ENCODE measurements at places on chromosomes 7 and 10.

DNA sequence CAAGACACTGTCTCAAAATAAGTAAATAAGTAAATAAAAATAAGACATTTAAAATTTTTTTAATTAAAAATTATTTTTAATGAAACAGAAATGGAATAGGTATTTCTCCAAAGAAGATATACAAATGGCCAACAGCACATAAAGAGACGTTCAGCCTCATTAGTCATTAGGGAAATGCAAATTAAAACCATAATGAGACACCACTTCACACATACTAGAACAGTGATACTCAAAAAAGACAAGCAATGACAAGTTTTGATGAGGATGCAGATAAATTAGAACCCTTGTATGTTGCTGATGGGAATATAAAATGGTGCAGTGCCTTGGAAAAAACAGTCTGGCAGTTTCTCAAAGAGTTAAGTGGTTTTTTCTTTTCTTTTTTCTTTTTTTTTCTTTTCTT is 26.5 kb upstream of the C10orf67 start:
- DNase-seq: no peak

- no peak for DNase-seq
Measured at GRCh38 chr7:44162785-44163395, 21.8 kb upstream of the MYL7 start.

GRCh38 chr7:12004581-12004980 is 172.6 kb upstream of the THSD7A start:
- DNase-seq: no peak

DNA sequence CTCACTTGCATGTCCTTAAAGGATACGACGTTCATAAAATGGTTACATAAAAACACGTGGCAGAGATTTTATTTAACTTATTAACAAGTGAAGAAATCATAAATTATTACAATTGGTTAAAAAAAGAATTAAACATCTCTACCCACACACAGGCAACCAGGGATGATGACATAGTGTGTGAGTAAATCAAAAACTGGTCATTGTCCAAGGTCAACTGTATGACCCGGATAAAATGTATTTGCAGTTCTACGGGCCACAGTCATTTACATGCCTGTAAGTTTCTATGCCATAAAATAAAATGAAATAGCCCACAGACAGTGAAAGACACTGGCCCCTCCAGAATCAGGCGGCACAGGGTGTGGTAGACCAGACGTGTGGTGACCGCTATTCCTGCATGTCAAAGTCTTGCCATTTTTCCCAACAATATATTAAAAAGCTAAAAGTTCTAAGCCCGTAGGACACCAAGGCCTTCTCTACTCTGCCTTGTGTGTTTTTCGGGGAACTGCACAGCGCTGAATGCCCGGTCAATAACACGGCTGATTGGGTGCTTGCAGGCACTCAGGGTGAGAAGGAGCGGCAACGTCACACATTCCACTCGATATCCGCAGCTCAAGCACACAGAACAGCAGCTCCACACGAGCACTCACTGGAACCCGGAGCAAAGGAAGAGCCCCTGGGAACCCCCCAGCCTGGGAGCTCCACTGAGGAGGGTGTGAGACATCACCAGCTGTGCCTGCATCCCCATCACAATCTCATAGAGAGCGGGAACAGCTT is 143.3 kb upstream of the PPP2R2D start:
- DNase-seq: no peak

- no peak for DNase-seq
Measured at GRCh38 chr7:23256731-23257130, 10.2 kb downstream of the GPNMB start.

DNA sequence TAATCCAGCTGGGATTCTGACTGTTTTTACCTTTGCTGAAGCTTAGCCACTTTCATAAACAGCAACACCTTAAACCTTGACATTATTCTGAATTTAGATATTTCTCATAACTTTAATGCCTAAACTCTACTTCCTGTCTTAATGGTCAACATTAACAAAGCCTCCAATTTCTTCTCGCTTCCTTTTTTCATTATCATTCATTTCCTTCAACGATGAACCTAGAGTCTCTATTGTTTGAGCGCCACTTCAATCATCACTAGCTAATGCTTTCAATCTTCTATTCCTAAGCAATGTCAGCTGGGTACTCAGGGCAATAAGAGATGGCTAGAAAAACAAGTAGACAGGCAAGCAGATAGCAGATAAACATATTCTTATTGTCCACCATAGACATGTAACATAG is 96.6 kb upstream of the TMEM196 start:
- no peak for DNase-seq

DNA sequence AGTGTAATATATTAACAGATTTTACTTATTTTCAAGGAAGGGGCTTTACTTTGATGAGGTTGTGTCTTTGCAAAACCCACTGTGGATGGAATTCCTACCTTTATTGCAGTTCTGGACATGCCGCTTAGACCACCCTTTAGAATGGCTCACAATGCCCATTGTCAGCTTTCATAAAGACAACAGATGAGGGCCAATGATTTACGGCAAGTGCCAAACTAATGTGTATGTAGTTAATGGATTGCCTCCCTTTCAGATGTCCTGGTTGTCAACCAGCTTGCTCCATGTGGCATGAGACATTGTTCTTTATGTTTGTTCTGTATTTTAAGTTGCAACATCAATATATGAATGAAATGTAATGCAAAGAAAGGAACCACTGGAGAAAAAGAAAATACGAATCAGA is 35.0 kb upstream of the ELMO1 start:
- no peak for DNase-seq

GRCh38 chr7:102830197-102830596 is 81.4 kb downstream of the FAM185A start:
- DNase-seq: no peak

GRCh38 chr10:79137826-79138225 is 69.1 kb downstream of the ZMIZ1 start:
- no peak for DNase-seq

- no peak for DNase-seq
Measured at GRCh38 chr10:131779661-131780394, 121.0 kb upstream of the PPP2R2D start.

DNA sequence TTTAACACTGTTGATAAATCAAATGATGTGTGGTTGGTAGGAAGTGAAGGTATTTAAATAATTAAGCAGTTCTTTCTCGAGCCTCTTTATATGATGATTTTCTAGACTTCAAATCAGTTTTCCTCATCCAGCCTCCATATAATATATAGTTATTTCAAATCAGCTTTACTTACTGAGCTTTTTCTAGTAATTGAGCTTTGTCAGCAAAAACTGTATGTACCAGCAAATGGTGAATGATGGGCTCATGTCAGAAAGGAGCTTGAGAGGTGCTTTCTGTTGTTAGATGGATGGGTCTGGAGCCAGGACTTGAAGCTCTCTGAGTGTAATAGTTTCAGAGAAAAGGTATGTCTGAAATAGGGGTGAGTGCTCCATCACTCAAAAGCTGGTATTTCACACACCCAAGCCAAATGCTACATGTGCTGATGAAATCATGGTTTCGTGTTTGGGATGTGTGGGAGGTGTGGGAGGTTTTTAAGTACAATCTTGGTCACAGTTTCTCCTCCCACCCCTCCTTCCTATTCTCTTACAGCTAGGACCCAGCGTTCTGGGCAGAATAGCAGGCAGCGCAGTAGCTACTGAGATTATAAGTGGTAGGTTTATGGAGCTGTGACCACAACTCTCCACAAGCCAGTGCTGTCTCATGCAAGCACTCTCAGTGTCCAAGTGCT is 55.8 kb downstream of the LRMDA start:
- no peak for DNase-seq

DNA sequence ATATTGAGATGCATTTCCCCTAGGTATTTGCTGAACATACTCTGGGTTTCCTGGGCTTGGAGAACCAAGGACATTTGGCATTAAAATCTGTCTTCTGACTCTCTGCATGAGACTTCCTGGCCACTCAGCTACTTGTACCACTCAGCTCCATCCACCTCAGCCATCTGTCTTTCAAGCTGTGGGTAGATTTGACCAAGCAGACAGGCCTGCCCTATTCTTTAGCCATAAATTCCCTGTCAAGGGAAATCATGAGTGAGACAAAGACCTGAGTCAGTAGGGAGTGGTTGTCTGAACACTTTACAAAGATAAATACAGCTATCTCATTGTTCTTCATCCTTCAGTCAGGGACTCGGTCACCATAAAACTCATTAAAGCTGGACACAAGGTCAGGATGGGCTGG is 399.1 kb downstream of the GPAM start:
- no peak for DNase-seq
